ENCODE measurements at places on chromosomes 1 and 21. TPM values are rescaled to one million over a fixed set of nuclear protein-coding genes. Genes with fewer than 3 reads are reported as not detected.
A peak's percentile ranks its signal among the peaks of the same experiment; 100 is the strongest.

DNA sequence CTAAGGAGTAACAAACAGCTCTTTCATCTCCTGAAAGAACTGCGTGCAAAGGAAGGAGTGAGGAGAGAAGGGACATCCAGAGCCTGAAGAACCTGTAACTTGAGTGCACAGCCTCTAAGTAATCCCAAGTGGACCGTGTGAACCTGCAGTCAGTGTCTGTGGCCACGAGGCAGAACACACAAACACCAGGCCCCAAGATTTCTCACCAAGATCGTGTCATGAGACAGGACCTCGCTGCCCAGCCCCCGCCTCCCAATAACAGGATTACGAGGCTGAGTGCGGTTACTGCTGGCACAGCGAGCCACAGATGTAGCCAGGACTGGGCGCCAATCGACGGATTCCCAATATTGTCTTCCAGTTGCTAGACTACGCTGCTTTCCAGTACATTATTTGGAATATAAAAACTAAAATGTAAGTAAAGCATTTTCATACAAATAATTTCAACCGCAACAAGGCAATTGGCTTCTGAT is 101.3 kb upstream of the SLC25A33 start:
- DNase-seq, result no peak

GRCh38 chr1:156747742-156748669 is 3.5 kb downstream of the HDGF start:
- peak; percentile 31 for DNase-seq

DNA sequence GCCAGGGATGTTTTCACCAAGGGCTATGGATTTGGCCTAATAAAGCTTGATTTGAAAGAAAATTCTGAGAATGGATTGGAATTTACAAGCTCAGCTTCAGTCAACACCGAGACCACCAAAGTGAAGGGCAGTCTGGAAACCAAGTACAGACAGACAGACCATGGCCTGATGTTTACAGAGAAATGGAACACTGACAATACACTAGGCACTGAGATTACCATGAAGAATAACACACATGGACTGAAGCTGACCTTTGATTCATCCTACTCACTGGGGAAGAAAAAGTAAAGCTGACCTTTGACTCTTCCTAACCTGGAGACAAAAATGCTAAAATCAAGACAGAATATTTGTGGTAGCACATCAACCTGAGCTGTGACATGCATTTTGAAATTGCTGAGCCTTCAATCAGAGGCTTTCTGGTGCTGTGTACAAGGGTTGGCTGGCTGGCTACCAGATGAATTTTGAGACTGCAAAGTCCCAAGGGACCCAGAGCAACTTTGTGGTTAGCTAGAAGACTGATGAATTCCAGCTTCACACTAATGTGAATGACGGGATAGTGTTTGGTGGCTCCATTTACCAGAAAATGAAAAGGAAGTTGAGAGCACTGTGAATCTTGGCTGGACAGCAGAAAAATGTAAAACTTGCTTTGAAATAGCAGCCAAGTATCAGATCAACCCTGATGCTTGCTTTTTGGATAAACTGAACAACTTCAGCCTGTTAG is 190.4 kb upstream of the KCTD3 start:
- no peak for DNase-seq

DNA sequence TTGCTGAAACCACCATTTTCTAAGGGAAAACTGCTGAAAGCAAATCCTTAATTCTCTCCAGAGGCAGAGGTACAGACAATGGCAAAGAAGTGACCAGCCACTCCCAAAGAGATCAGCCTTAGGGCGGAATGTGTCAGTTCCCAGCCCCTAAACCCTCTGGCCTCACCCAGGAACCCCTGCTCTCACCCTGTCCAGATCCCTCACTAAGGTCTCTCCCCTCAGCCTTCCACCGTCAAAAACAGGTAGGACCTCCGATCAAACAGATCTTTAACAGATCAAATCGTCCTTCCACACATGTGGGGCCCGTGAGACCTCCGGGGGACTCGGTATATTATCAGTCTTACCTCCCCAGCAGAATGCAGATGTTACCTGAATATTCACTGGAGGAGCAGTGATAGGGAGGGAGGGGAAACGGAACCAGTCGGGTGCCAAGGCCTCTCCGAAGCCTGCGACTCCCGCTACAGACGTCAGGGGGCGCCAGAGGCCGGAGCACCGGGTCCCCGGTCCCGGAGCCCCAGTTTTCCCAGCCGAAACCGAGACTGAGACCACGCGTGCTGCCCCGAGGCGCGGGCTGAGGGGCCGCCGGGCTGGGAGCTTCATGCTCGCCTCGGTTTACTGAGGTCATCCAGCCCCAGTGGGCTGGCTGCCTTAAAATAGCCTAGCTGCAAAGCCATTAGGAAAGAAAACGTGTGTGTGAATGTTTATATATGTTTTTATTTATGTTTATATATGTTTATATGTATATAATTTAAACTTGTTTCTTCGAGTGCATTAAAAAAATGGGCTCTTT is 23.6 kb downstream of the GPA33 start:
- peak; percentile 62 for DNase-seq

DNA sequence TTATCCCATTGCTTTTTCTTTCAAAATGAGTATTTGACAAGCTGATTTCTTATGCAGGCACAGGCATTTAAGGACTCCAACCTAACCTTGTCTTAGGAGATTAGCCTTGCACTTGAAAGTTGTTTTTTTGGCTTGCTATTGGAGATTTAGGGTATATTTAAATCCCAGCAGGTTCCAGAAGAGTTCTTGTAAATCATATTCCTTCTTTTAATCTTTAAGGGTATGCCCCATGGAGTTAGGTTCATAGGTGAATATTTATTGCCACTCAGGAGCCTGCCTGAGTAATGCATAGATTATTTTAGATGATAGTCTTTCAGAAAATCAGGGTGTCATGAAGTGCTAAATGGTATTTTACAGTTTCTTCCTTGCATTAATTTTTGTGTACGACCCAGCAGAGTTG is 146.5 kb downstream of the PATJ start:
- no peak for DNase-seq

- DNase-seq, result no peak
These were observed 45.3 kb upstream of the PARP1 start for GRCh38 chr1:226453015-226453704.

- DNase-seq, result peak; percentile 65
These were observed 51.5 kb upstream of the ERRFI1 start for GRCh38 chr1:8077602-8078001.

DNA sequence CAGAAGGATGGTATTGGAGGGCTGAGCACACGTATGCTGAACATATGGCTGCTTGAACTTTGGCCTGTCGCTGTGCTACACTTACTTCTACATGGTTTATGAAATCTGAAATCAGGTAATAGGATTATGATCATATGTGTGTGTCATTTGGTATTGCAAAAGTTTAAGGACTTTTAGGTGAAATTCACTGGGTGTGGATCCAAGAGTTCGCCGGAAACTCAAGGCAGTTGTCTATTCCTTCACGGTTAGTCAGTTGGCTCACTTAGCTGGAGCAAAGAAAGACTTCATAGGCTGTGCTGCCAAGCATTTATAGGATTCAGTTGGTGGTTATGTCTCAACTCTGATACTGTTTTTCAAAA is 927 bp downstream of the UAP1 start:
- peak; percentile 58 for DNase-seq

Gene SPRR3
- not detected for total RNA-seq

Gene DHRS3
- total RNA-seq, result 489 TPM

Gene GSTM1
- total RNA-seq, result not detected

Gene TMPRSS2
- not detected for total RNA-seq
